Panc1 (cell line): ENCODE measurements at places on chromosomes 16 and 17.

- DNase-seq, result no peak
Measured at GRCh38 chr17:30996486-30996885, 25.6 kb downstream of the RNF135 start.

GRCh38 chr16:52123061-52123839 is 423.7 kb downstream of the TOX3 start:
- no peak for DNase-seq

- no peak for DNase-seq
Measured at GRCh38 chr17:2571523-2572303, 21.7 kb upstream of the PAFAH1B1 start.

- no peak for DNase-seq
Measured at GRCh38 chr17:80760511-80760911, 215.9 kb downstream of the RPTOR start.

- no peak for DNase-seq
Measured at GRCh38 chr16:68636064-68636560, 9.0 kb upstream of the CDH3 start.
